ENCODE measurements at places on chromosomes 2 and 18.

- DNase-seq = no peak
Measured at GRCh38 chr18:6714010-6714409, 15.5 kb upstream of the ARHGAP28 start.

- no peak for DNase-seq
Measured at GRCh38 chr2:31275976-31276375, 42.0 kb downstream of the EHD3 start.

GRCh38 chr2:13034861-13035260 is 318.1 kb downstream of the TRIB2 start:
- no peak for DNase-seq

DNA sequence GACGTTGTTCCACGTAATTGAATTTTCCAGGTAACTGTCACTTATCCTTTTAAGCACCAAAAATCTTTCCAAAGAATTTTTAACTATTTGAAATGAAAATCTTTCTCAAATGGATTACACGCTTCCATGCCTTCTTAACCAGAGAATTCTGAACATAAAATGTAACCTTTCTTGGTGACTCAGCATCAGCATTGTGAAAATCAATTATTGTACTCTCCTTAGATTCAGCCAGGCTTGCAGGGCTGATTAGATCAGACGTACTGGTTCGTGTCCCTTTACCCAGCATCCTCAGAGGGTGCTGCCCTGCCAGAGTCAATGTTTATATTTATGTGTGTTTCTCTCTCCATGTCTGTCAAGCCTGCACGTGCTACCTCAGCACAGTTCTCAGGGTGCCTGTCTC is 623.9 kb downstream of the CNTNAP5 start:
- DNase-seq = no peak

- no peak for DNase-seq
Measured at GRCh38 chr2:216545359-216545758, 46.7 kb downstream of the RPL37A start.

- no peak for DNase-seq
Measured at GRCh38 chr2:3130889-3131635, 246.6 kb downstream of the EIPR1 start.

DNA sequence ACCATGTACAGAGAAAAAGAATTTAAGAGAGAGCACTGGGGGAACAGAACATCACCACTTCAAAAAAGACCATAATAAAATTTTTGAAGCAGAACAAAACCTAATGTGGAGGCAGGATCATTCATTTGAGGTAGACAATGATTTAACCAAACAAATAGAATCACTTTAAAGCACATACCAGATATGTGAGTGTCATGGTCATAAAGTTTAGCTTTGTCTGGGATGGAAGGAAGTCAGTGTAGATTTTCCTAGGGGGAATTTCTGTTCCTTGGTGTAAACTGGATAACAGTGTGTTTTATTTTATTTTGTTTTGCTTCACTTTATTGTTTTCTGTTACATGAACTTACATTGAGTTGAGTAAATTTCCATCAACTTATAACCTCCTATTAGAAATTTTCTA is 120.8 kb downstream of the CRIM1 start:
- no peak for DNase-seq

DNA sequence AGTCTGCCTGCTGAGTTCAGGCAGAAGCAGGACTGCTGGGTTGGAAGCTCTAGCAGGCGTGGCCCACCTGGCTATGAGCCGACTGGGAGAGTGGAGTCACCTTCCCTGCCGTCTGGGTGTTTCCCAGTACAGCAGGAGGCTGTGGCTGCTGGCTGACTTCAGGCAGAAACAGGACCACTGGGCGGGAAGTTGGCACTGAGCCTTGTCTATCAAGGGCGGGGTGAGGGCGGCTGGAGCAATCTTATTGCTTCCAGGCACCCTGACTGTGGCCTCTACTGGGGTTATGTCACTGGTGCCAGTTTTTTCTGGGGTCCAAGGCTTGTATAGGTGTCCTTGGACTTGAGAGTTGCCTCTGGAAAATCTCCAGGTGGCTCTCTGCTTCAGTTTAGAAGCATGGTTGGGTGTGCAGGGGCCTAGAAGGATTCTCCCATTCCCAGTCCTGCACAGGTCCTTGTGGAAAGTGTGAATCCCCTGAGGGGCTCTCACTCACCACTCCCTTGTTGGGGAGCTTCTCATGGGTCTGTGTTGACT is 30.5 kb downstream of the LTBP1 start:
- DNase-seq = no peak

- DNase-seq = no peak
Measured at GRCh38 chr2:216643986-216644659, 10.9 kb downstream of the IGFBP2 start.

- no peak for DNase-seq
Measured at GRCh38 chr18:32252141-32252860, 62.5 kb downstream of the MEP1B start.

- no peak for DNase-seq
Measured at GRCh38 chr2:8999102-8999446, 4.4 kb downstream of the MBOAT2 start.
